Posterior vena cava (tissue), 2 donors: ENCODE measurements at places on chromosomes 16 and 17. TPM values are rescaled to one million over a fixed set of nuclear protein-coding genes. Genes with fewer than 3 reads are reported as not detected.
A peak's percentile ranks its signal among the peaks of the same experiment; 100 is the strongest.

- no peak for DNase-seq
These were observed 30.9 kb upstream of the SUPT4H1 start for GRCh38 chr17:58382872-58383242.

DNA sequence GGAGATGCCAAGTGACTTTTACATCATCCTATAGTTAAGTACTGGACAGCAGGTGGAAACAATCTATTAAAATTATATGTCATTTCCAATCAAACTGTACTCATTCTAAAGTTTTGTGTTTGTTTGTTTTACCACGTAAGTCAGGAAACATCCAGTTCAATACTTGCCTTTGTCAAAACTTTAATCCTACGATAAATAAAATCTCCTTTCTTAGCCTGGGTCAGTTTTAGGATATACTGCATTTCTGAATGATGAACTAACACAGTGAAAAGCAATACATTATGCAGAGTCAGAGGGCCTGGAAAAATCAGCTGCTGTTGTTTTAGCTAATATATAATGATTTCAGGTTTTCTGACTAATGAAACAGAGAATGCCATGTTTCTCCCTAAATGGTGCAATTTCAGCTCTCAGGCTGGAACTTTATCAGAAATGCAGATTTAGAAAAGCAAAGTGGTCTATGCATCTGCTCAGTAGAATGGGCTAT is 756.4 kb downstream of the CDH11 start:
- DNase-seq: no peak

- DNase-seq: no peak
These were observed 1202.9 kb upstream of the CDH8 start for GRCh38 chr16:63239065-63239570.

- no peak for DNase-seq
These were observed 11.3 kb upstream of the ABCA10 start for GRCh38 chr17:69239611-69240600.

DNA sequence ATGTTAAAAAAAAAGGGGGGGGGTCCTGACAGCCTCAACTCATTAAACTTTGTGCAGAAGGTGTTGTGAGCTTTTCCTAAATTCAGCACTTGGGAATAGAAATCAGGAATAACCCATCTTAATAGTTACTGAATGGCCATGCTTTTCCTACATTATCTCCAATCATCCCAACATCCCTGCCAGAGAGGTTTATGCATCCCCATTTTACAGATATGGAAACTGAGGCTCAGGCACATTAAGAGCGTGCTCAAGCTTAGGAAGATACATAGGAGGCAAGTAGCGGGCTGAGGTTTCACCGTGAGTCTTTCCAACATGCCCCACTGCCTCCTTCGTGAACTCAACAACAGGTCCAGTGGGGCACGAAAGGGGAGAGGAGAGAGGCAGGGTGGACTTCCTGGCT is 78.4 kb downstream of the C17orf67 start:
- DNase-seq: no peak

DNA sequence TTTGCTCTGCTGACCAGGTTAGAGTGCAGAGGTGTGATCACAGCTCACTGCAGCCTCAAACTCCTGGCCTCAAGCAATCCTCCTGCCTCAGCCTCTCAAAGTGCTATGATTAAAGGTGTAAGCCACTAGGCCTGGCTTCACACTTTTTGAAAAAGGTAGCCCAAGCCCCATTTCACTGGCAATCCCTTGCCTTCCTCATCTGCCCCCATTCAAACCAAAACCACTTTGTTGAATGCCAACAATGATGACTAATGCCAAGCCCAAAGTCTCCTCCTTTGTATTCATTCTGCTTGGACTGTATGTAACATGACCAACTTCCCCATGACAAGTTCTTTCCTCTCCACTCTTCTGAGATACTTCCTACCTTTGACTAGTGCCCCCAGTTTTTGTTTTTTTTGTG is 33.1 kb downstream of the N4BP1 start:
- DNase-seq: no peak

DNA sequence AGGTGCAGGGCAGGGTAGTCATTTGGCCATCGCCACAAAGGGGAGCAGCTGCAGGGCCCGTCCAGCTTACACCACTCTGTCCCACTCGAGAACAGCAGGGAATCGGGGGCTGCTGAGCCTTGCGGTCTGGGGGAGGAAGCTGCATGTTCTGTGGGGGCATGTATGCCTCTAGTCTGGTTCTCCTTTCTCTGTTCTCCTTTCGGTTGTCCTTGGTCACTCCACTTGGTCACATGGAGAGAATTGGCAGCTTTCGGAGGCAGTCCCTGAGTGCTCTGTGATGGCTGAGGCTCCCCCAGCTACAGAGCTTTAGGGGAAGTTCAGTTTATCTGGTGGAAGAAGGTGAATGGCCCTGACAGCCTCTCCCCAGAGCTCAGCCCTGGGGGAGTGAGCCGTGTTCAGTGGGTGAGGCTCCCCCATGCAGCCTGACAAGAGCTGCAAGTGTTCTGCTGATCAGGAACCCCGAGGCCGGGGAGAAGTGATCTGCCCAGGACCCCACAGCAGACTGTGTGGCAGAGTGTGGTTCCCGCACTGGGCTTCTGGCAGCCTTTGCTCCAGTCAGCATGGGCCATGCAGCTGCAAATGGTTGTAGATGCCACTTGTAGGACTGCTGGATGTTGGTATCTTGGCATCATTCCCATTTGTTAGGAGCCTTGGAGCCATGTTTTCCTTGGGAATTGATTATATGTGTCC is 22.3 kb upstream of the SMPD3 start:
- DNase-seq: no peak

GRCh38 chr17:78041386-78042179 is 83.1 kb downstream of the TNRC6C start:
- no peak for DNase-seq

DNA sequence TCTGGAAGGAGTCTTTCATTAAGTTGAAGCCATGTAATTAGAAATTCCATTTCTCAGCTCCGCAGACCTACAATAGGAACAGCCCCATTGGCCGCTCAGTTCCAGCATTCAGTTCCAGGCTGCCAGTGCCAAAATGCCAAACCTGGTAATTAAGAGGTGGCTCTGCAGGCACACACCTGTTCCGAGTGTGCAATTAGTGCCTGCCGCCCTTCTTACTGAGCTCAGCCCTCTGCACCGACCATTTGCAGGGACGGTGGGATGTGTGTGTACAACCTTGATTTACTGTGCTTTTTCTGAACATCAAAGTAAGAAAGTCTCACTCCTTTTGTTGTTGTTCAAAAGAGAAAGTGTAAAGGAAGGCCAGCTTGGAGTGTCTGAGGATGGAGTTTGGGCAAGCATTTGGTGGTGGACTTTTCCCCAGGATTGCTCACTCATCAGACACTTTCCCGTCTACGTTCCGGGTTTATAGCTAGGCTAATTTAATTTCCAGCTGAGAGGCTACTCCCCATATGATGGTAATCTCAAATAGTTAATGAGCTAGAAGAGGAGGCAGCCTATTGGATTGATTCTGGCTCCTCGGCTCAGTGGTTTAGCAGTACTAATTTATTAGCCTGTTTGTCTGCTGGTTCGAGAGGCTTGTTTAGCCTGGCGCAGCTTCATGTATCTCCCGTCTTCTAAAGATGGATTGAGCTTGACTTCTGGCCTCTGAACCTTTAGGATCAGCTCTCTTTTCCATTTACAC is 20.0 kb downstream of the HS3ST3B1 start:
- no peak for DNase-seq

GRCh38 chr16:71895679-71896365 is 491 bp downstream of the IST1 start:
- DNase-seq: peak; percentile 84

DNA sequence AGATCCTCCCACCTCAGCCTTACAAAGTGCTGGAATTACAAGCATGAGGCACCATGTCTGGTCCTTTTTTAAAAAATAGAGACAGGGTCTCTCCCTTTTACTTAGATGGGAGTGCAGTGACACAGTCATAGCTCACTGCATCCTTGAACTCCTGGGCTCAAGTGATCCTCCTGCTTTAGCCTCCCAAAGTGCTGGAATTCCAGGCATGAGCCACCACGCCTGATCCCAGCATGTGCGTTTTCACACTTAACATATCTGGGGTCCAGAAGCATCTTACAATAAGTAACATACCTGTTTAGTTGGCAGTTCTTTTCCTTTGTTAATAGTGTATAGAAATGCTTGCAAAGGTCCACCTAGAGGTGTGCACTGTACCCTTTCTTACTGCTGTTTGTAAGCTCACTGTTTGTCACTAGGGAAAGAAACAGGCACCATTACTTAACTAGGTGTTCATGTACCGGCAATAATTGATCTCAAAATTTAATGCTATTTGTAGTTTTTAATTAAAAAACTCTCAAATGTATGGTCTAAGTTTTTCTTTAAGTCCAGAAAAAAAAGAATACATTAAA is 221.7 kb downstream of the RPTOR start:
- peak; percentile 19 for DNase-seq

- no peak for DNase-seq
These were observed 23.1 kb upstream of the GPRC5C start for GRCh38 chr17:74408815-74409214.

DNA sequence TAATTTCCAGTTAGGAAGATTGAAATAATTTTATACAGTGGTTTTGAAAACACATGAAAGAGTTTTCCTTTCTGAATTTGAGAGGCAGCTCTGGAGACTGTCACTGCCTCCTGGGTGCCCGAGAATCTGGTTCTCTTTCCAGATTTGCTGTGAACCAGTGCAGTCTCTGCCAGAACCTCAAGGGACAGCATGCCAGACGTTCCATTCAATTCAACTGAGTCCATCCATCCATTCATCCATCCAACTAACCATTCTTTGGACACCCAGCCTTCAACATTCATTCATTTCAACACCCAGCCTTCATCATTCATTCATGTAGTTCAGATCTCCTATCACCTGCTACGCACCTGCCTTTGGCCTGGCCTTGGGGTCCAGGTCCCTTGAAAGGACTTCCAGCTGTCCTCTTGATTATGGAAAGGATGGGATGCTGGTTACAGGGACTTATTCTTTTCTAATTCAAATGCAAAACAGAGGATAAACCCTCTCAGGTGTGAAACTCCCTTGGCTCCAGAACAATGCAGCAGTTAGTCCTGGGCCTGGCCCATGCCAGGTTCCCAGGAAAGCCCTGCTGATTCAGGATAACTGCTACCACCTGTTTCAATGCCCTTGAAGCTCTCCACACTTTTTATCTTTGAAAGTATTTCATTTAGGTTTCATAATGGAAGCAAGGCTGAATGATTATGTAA is 68.7 kb downstream of the WSCD1 start:
- no peak for DNase-seq

- DNase-seq: no peak
These were observed 11.7 kb upstream of the C16orf95 start for GRCh38 chr16:87328846-87329245.

GRCh38 chr16:12236589-12236988 is 260.1 kb downstream of the SNX29 start:
- no peak for DNase-seq

- DNase-seq: no peak
These were observed 61.7 kb upstream of the LGALS9 start for GRCh38 chr17:27569257-27569722.

GRCh38 chr16:71540-72401 is 660 bp downstream of the RHBDF1 start:
- DNase-seq: peak; percentile 91

DNA sequence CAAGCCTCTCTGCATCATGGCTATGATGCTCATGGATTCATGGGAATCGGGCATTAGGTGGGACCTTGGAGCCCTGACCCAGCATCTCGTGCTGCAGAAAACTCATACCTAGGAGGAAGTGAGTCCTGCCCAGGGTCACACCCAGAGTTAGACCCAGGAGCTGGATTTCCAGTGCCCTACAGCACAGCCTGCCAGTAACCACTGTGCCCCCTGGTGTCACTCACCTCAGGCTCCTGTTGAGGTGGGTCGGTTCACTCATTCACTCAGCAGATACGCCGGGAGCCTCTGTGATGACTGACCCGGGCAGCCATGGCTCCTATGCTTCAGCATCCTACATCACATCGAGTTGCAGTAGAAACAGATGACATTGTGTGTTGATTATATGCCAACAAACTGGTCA is 143.4 kb downstream of the MSI2 start:
- DNase-seq: no peak

DNA sequence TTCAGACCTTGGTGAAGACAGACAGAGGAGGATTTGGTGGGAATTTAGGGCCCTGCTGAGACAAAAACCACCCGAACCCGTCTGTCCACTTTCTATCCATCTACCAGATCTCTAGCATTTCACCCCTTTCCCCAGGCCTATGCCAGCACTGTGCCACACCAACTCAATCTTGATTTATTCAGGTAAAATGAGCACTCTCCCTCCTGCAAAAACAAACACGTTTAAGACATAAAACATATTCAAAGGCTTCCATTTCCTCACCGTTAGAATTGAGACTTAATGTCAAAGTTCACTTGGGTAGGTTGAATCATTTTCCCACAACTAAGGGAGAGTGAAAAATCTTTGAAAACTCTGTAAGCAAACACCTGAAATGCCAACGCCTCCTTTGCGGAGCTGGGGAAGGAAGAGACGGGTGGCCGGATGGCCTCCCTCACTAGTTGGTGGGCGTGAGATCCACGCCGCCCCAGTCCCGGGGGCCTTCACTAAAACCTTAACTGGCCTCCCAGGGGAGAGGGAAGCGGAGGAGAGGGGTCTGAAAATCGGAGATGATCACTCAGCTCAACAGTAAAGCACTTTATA is 862 bp downstream of the DCAKD start:
- DNase-seq: no peak

DNA sequence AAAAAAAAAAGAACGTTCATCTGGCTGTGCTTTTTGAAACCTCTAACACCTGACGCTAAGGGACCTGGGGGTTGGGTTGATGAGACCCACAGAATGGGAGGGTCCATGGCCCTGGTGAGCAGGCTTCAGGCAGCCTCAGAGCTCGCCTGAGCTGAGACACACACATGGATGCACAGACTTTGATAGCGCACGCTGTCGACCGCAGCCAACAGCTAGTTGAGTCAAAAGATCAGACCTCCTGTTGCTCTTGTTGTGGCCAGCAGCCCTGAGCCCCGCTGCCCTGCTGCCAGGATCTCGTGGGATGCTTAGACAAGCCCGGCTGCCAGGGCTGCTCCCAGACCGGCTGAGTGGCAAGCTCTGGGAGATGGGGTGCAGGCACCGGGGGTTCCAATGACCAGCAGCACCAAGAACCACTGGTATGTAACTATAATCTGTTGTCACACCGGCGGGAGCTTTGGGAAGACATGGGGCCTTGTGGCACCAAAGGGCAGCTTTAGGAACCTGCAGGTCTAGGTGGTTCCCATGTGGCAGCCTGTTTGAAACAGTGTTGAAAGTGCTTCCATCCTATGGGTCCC is 20.0 kb upstream of the MEAK7 start:
- DNase-seq: no peak

- DNase-seq: no peak
These were observed 44.2 kb upstream of the SOX9 start for GRCh38 chr17:72076678-72077030.

- no peak for DNase-seq
These were observed 123.9 kb upstream of the LHX1 start for GRCh38 chr17:36813357-36813756.

The IKZF3 gene
- total RNA-seq: 1.6 TPM

The CD300LF gene
- total RNA-seq: 3.1 TPM

The KRT34 gene
- not detected for total RNA-seq

The NACA2 gene
- total RNA-seq: not detected

The TMEM235 gene
- not detected for total RNA-seq

The KRTAP2-1 gene
- not detected for total RNA-seq

The CD79B gene
- total RNA-seq: 5.1 TPM

The GPRC5B gene
- 31.4 TPM for total RNA-seq

The KRT36 gene
- not detected for total RNA-seq

The NOS2 gene
- total RNA-seq: 0.33 TPM
